ENCODE measurements at places on chromosomes 12 and 14.

DNA sequence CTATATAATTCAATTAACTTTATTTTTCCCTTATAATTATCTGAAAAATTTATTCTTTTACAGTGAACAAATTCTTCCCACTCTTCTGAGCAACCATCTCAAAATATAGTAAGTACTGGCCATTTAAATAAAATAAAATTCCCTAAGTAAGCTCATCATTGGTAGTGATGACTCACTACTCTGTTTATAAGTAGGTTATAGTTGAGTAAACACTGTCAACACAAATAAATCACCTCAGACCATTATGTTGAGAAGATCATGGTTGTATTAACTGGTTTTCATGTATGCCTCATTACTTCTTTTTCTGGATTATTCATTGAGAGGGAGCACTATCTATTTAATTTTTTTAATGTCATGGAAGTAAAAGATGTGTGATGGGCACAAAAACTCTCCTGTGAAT lies 220.5 kb downstream of the SEC23A start:
- no peak for DNase-seq

GRCh38 chr14:59754256-59754655 lies 116.3 kb downstream of the RTN1 start:
- no peak for DNase-seq

DNA sequence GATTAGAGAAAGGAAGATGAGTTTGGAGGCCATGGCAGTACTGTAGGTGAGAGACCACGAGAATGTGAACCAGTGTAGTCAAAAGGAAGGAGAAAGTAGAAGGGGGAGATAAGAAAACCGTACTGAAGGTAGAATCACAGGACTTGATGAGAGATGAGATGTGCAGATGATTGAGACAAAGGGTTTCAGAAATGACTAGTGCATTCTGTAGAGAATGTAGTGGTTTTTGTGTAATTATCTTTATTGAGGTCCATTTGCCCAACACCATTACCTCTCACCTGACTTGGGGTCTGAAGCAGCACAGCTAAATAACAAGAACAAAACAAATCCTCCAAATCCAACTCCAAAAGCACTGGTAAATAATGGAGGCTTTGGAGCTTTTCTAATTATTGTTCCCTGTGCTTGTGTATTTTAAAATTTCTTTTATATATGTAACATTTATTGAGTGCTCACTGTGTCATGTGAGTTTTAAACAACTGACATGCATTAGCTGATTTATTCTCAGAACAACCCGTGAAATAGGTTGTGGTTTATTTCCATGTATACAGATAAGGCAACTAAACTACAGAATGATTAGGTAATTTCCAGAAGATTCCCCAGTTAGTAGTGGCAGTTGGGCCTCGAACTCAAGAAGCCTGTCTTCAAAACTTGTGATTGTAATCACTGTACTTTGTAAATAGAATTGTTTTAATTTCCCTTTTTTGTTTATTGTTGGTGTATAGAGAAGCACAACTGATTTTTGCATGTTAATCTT lies 390.0 kb downstream of the AEBP2 start:
- no peak for DNase-seq

- no peak for DNase-seq
These were observed 8.6 kb downstream of the SPRYD4 start for GRCh38 chr12:56476972-56477432.

DNA sequence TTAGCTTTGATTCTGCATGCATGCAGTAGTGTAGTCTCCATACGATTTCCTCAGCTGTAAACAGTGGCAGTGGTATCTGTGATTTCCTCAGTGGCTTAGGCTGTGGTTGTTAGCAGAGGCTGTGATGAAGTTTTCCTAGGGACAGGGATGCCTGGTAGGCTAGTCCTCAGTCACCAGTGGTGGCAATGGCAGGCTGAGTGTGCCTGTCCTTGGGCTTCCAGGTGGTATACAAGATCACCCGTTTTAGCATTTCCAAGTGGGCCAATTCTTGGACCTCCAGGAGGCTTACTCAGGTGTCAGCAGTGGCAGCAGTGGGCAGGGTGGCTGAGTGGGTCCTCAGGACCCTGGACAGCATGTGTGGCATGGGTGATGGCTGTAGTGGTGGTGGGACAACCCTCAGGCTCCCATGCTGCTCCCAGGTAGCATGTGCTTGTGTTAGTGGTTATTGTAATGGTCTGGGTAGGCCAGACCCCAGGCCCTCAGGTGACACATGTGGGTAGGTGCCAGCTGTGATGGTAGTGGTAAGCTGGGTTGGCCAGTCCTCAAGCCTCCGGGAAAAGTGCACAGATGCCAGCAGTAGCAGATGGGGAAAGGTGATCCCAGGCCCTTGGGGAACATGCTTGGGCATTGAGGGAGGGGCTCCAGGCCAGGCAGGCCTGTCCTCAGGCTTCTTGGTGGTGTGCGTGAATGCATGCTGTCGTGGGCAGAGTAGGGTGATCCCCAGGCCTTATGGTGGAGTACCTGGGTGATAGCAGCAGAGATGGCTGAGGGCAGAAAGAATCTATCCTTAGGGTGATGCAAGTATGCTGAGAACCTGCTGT lies 146.5 kb downstream of the PAPOLA start:
- no peak for DNase-seq

All from RPMI7951 (cell line).